ENCODE measurements at places on chromosomes 16 and 17. TPM values are rescaled to one million over a fixed set of nuclear protein-coding genes. Genes with fewer than 3 reads are reported as not detected.

The WFIKKN1 gene
- polyA plus RNA-seq: 0.79 TPM

The PNMT gene
- 2.9 TPM for polyA plus RNA-seq

The C17orf100 gene
- 3.6 TPM for polyA plus RNA-seq

The CD68 gene
- 595 TPM for polyA plus RNA-seq

The ACD gene
- 18.4 TPM for polyA plus RNA-seq

The DNAI2 gene
- polyA plus RNA-seq: 4.1 TPM

The METRN gene
- polyA plus RNA-seq: 52.7 TPM

The CACNG5 gene
- polyA plus RNA-seq: not detected

The HOXB5 gene
- 1.8 TPM for polyA plus RNA-seq

The SPIRE2 gene
- 3.3 TPM for polyA plus RNA-seq

The GRN gene
- 719 TPM for polyA plus RNA-seq

The HCRT gene
- not detected for polyA plus RNA-seq

The JMJD8 gene
- polyA plus RNA-seq: 48.4 TPM

The UTS2R gene
- not detected for polyA plus RNA-seq

The CLEC19A gene
- not detected for polyA plus RNA-seq

The P2RX5 gene
- 1.3 TPM for polyA plus RNA-seq

The DPEP2 gene
- polyA plus RNA-seq: 11.8 TPM

The NPIPA8 gene
- polyA plus RNA-seq: 0.03 TPM

The HOXB8 gene
- 0.10 TPM for polyA plus RNA-seq

The TSR3 gene
- 58.5 TPM for polyA plus RNA-seq

The KCTD19 gene
- polyA plus RNA-seq: 0.24 TPM

The KRTAP1-1 gene
- not detected for polyA plus RNA-seq

The CTRL gene
- 1.0 TPM for polyA plus RNA-seq

The HES7 gene
- 0.28 TPM for polyA plus RNA-seq

The WFDC1 gene
- polyA plus RNA-seq: 12.9 TPM

The GPR179 gene
- polyA plus RNA-seq: 0.06 TPM

The FBXW10B gene
- 1.4 TPM for polyA plus RNA-seq

The MLYCD gene
- polyA plus RNA-seq: 3.7 TPM

Data from lung (tissue), 17 donors.